ENCODE measurements at places on chromosomes 2 and 18.

- no peak for DNase-seq
These were observed 33.4 kb upstream of the ZNF396 start for GRCh38 chr18:35410561-35410960.

- no peak for DNase-seq
These were observed 111.8 kb downstream of the HDAC4 start for GRCh38 chr2:239288951-239289511.

DNA sequence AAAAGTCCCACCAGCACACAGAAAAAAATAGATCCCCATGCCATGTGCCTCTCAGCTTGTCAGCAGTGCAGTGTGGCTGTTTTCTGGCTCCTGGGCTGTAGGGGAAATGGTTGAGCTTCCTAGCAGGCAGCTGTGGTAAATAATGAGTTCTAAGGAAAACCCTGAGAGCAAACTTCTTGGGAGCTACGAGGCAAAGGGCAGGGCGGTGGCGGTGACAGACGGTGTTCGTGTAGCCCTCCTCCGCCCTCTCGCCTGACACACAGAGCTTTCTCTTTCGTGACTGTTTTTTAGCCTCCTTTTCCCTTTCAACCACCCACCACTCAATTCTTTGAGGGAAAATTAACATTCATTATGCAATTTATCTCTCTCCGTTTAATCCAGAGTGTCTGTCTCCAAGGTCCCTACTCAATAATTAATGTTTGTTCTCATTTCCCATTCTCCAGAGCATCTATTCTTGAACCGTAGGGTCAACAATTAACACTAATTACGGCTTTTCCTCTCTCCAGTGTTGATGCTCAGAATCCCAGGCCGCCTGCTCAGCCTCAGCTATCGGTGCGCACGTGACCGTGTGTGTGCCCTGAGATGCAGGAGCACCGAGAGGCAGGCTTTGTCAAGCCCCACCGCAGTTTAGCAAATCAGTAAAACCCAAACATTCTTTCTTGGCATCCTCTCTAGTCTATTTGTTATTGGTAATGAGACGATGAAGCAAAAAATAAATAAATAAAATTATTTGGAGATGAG is 50.1 kb downstream of the KIAA2012 start:
- no peak for DNase-seq

GRCh38 chr2:163775304-163775703 is 39.5 kb upstream of the FIGN start:
- no peak for DNase-seq

DNA sequence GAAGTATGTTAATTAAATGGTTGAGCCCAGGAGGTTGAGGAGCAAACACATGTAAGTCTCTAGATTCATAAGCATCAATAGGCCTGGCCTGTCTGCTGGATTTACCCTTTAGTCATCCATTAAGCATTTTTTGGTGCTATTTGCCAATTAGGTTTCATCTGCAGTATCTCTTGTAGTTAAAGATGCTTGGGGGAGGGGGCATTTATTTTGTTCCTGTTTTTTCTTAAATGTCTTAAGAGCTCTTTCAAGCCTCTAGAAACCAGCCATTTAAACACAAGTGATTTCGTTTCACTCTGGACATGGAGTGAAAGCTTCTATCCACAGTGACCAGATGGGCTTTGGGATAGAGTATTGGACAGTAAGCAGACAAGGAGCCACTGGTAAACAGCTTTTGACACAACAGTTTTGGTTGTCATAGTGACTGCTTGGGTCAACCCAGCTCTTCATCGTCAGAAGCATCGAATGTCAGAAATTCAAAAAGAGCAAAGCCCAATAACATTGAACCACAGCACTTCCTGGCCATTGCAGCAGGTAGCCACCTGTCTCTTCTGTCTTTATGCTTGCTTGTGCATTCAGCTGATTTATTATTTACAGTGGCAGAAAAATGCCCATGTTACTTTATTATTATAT is 4.9 kb downstream of the QPCT start:
- no peak for DNase-seq

DNA sequence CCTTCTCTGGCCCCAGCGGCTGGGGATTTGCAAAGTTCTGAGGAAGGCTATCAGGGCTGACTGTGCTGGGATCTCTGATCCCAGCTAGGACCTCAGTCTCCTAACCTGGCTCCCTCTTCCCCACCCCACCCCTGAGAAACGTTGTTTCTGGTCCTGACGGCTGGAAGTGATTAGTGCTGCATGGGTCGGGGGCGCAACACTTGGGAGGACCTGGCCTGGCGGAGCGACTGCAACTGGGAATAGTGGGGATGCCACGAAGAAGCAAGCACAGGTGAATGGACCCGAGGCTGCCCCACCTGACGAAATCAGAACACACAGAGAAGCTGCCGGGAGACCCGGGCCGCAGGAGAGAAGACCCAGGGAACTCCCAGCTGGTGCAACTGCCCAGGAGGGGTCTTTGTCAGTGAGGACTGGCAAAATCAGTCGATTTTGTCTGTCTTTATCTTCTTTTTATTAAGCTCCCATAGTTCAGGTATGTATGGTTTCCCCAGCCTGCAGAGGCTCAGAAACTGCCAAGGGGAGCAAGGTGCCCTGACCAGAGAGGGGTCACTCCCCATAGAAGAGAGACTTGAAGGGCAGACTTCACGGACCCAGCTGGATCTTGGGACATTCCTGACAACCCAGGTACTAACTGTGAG is 656 bp upstream of the LBX2 start:
- no peak for DNase-seq

- no peak for DNase-seq
These were observed 4.6 kb downstream of the TTR start for GRCh38 chr18:31596081-31596872.

- DNase-seq: peak; percentile 15
These were observed 72.3 kb upstream of the PSME4 start for GRCh38 chr2:54042897-54043620.

DNA sequence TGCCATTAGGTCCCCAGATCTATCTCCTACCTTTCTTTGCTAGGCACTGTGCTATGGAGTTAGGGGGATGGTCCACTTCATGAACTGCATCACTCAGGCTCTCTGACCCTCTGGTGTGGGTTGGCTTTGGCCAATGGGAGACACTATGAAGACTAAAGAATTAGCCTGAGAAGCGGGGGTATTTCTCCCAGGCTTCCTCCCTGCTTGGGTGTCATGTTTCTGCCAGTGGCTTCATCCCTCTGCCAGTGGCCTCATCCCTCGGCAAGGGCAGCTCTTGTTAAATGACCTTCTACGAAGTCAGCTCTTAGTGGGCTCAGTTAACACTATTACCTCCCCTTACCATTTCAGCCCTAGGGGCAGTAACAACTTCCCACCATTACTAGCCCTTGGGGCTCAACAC is 41.9 kb upstream of the EPB41L3 start:
- DNase-seq: no peak

- DNase-seq: no peak
These were observed 233.3 kb downstream of the FHOD3 start for GRCh38 chr18:36530676-36531405.

DNA sequence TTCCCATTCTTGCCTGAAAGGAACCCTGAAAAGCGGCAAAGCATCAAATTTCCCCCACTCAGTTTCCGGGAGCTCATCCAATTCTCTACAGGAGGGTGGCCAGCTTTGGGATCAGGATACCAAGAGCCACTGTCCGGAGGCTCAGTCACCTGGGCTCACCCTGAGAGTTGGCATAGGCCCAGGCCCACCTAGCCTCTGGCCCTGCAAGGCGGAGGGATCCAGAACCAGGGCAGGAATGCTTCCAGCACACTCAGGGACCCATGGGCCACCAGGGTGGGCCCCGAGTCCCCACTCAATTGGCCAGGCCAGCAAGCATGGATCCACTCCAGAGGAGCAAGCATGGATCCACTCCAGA is 432.9 kb upstream of the MYT1L start:
- DNase-seq: peak; percentile 25
